Vein endothelial cell (primary cell): ENCODE measurements at places on chromosomes 4 and X. TPM values are rescaled to one million over a fixed set of nuclear protein-coding genes. Genes with fewer than 3 reads are reported as not detected.

The ZNF732 gene
- 0.65 and 1.7 TPM in 2 replicates for total RNA-seq

The TSPYL2 gene
- total RNA-seq, result 8.3 and 8.5 TPM in 2 replicates

The VCX gene
- not detected in 2 replicates for total RNA-seq

The SH3TC1 gene
- total RNA-seq, result 142 and 148 TPM in 2 replicates

The LPAR4 gene
- not detected in 2 replicates for total RNA-seq

The ZMAT1 gene
- 2.4 and 2.9 TPM in 2 replicates for total RNA-seq

The ADH1B gene
- total RNA-seq, result not detected in 2 replicates

The ADH7 gene
- not detected in 2 replicates for total RNA-seq

The F8A1 gene
- total RNA-seq, result 2.1 and 2.3 TPM in 2 replicates

The CFP gene
- total RNA-seq, result 0.38 and 0.98 TPM in 2 replicates

The DMP1 gene
- not detected in 2 replicates for total RNA-seq

The MAGED4 gene
- total RNA-seq, result 7.0 and 15.7 TPM in 2 replicates

The ZNF711 gene
- 3.7 and 3.9 TPM in 2 replicates for total RNA-seq

The DCHS2 gene
- total RNA-seq, result 0.19 TPM in 1 of 2 replicates, not detected in the other

The IL2 gene
- total RNA-seq, result not detected in 2 replicates

The DYNLT3 gene
- 27.4 and 33.8 TPM in 2 replicates for total RNA-seq

The TEC gene
- 0.65 and 1.1 TPM in 2 replicates for total RNA-seq

The ANTXR2 gene
- 50.3 and 60.8 TPM in 2 replicates for total RNA-seq

The PPP2R2C gene
- total RNA-seq, result 0.10 and 0.33 TPM in 2 replicates

The CXCL6 gene
- 0.10 and 0.33 TPM in 2 replicates for total RNA-seq

The TLR2 gene
- total RNA-seq, result 0.33 and 0.57 TPM in 2 replicates

The CCDC120 gene
- total RNA-seq, result 1.5 and 1.6 TPM in 2 replicates

The RTL9 gene
- not detected in 2 replicates for total RNA-seq

The TMSB15C gene
- 5.0 and 5.9 TPM in 2 replicates for total RNA-seq

The SLITRK2 gene
- total RNA-seq, result not detected in 2 replicates

The FAM184B gene
- not detected in 2 replicates for total RNA-seq

The GJB1 gene
- total RNA-seq, result not detected in 2 replicates

The STOX2 gene
- total RNA-seq, result 0.98 and 1.3 TPM in 2 replicates

The SOD3 gene
- total RNA-seq, result not detected in 2 replicates

The ARMCX4 gene
- 5.2 and 5.7 TPM in 2 replicates for total RNA-seq

The FAT1 gene
- 3.6 and 4.1 TPM in 2 replicates for total RNA-seq

The PI4K2B gene
- total RNA-seq, result 18.3 and 31.0 TPM in 2 replicates

The ALAS2 gene
- not detected in 2 replicates for total RNA-seq

The UGT2B11 gene
- total RNA-seq, result not detected in 2 replicates

The IL3RA gene
- total RNA-seq, result 22.4 and 25.2 TPM in 2 replicates

The PRICKLE3 gene
- 5.8 and 7.2 TPM in 2 replicates for total RNA-seq

The MSN gene
- total RNA-seq, result 876 and 965 TPM in 2 replicates

The GLRA2 gene
- total RNA-seq, result not detected in 2 replicates

The PLAC1 gene
- 0.33 TPM in 1 of 2 replicates, not detected in the other for total RNA-seq

The APLN gene
- total RNA-seq, result 237 and 274 TPM in 2 replicates

The SHOX gene
- total RNA-seq, result not detected in 2 replicates

The AMTN gene
- not detected in 2 replicates for total RNA-seq

The SMIM10L2A gene
- 1.3 TPM in 2 replicates for total RNA-seq
